LHCN-M2 (cell line): ENCODE measurements at places on chromosomes 5 and 9.

- no peak for DNase-seq
These were observed 32.1 kb downstream of the ARL15 start for GRCh38 chr5:54278036-54278830.

- DNase-seq: peak; percentile 96
These were observed 47.9 kb downstream of the STOM start for GRCh38 chr9:121322037-121322736.

- no peak for DNase-seq
These were observed 481.9 kb downstream of the CTNND2 start for GRCh38 chr5:11422342-11422741.

DNA sequence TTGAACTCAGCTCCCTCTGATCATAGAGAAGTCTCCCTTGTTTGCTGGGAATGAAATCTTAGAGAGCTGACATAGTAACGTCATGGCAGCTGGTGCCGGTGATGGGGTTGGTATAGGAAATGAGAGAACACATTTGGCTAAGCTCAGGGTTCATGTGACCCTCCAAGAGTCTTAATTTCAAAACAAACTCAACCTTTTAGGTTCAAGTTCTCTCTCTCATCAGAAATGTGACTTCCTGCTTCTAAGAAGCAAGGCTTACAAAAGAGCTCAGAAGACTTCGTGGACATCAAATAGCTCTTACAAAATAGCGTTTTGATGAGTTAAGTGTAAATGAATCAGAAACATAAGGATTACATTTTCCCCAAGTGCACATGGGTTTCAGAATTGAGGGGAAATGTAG is 97.3 kb downstream of the PAPPA start:
- no peak for DNase-seq

- no peak for DNase-seq
These were observed 682 bp downstream of the MAN1B1 start for GRCh38 chr9:137087409-137087925.

DNA sequence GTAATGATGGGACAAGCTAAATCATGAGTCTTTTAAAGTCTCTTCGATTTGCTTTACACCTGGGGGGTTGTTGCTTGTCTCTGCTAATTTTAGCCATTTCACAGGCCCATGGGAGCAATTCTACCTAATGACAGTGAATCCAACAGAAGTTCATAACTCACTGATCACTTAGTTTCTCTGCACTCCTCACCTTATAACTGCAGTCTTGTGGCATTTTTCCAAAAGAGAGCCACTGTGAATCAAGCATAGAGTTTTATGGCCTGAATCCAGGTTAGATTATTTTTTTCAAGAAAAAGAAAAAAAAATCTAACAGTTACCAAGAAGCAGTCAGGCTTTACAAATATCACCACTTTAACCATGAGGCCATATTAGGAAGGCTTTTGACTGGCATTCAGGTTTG is 1.5 kb upstream of the IL7R start:
- DNase-seq: no peak

DNA sequence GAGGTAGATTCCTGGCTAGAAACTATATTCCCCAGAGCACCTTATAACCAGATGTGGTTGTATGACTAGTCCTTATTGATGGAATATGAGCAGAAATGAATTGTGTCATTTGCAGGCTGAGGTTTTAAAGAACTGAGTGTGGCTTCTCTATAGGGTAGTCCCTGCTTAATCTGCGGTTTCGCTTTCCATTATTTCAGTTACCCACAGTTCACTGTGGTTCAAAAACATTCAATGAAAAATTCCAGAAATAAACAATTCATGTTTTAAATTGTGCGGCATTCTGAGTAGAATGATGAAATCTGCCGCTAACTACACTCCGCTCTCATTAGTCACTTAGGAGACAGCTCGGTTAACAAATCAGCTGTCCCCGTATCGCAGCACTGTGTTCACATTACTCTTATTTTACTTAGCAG is 65.1 kb downstream of the ANKRD55 start:
- no peak for DNase-seq

DNA sequence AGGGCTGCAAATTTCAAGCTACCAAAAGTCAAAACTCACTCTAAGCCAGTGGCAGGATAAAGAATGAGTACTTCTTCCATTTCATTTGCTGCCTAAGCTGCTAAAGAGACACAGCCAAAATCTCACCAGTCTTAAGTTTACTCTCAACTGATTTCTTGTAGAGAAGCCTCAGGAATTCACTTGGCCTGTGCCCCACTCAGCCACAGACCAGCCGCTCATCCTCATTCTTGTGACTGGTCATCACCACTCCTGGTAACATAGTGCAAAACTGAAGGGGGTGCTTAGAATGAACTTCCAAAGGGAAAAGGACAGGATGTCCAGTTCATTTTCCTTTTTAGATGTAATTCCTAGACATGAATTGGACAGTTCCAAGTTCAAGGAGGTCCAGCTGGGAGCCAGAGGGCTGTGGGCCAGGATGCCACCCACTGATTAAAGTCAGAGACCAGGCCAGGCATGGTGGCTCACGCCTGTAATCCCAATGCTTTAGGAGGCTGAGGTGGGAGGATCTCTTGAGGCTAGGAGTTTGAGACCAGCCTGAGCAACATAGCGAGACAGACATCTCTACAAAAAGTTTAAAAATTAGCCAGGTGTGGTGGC is 72.7 kb upstream of the RANBP3L start:
- peak; percentile 96 for DNase-seq

DNA sequence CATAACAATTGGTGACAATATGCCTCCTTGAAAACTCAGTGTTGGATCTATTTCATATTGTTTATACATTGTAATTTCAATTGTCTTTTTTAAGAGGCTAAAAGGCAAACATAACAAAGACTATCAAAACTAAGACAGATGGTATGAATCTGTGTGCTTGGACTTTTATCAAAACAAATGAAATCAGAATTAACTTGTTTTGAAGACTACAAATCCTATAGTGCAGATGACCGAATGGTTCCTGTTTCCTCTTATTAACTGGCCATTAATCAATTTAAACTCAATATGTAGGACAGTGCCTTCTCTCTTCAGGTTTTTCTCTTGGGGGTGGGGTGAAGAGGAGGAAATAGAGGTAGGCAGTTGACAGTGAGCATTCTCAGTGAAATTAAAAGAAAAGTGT is 366.9 kb upstream of the GRAMD2B start:
- no peak for DNase-seq
